ENCODE measurements at places on chromosomes 16 and 17.
A peak's percentile ranks its signal among the peaks of the same experiment; 100 is the strongest.

- no peak for DNase-seq
Observed at GRCh38 chr17:57984261-57984890, 3.7 kb downstream of the VEZF1 start.

- DNase-seq = no peak
Observed at GRCh38 chr16:27678955-27679354, 129.0 kb downstream of the KATNIP start.

DNA sequence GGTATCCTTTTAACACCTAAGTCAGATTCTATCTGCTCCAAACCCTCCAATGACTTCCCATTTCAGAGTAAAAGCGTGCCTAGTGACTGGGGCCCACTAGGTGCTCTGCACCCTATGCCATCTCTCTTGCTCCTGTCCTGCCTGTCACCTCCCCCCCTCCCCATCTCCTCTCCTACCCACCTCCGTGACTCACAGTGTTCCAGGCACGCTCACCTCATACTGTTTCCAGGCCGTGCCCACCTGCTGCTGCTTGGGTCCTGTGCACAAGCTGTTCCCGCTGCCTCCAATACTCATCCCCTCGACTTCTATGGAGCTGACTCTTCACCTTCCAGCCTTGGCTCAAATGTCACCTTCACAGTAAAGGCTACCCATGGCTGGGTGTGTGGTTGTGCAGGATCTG lies 21.7 kb downstream of the DNAH3 start:
- DNase-seq = no peak

DNA sequence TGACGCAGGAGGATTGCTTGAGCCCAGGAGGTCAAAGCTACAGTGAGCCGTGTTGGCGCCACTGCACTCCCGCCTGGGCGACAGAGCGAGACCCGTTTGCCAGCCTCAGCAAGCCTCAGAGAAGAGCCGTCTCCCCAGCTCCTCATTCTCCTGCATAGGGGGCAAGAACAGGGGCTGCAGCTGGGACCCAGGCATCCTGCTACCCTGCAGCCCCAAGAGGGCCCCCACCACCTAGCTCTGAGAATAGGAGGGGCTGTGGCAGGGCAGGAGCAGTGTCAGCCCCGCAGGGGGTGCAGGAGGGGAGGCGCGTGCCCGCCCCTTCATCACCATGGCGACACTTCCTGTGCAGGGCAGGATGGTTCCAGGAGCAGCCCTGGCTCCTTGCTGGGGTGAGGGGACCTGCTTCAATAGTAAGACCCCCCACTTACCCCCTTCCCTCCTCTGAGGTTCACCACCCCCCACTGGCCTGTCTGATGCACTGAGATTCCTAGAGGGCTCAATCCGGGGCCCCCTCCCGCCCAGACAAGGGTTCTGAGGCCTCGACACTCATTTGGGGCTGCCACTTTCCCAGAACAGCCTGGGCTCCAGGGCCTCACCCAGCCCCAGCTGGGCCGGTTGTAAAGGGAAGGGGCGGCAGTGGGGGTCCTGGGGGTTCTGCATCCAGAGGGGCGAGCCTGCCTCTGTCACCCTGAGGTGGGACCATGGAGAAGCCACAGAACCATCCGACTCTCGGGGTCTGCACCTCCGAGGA lies 20.2 kb downstream of the VASN start:
- no peak for DNase-seq

DNA sequence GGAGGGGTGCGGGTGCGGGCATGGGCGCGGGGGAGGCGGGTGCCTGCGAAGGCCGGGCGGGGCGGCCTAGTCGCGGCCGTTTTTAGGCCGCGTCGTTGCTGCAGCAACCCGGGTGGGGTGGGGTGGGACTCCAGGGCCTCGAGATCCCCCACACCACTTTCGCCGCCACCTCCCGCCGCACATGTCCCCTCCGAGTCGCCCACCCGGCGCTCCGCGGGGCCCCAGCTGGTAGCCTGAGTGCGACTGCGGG lies 11.3 kb downstream of the TBX2 start:
- no peak for DNase-seq

- no peak for DNase-seq
Observed at GRCh38 chr17:64081802-64082799, 47.8 kb downstream of the ERN1 start.

DNA sequence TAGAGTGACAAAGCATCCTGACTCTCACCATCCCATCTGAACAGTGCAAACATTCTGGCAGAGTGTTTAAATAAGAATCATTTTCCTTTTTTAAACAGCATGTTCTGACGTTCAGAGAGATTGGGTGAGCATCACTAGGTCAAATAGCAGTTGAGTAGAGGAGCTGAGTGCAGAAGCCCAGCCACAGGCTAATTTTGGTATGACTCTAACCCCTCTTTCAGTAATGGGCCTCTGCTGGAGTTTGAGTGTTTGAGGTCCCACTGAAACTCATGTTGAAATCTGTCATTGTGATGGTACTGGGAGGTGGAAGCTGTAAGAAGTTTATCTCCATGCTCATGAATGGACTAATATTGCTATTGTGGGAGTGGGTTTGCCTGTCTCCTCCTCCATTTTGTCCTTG lies 194.4 kb downstream of the SALL1 start:
- no peak for DNase-seq

DNA sequence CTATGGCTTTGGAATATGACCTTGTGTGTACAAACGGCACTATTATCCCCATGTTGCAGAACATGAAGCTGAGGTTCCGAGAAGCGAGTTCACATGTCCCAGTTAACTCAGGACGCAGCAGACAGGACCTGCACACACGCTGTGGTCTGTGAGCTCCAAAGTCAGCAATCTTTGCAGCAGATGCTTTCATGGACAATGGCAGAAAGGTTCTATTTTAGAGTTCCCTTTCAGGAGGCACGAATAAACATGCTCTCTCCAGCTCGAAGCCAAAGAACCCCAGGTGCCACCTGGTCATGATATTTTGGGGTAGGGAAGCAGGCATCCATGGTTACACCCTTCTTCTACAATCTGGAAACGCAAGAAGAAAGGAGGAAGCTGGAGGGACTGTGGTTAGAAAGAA lies 412.0 kb downstream of the TMEM114 start:
- DNase-seq = no peak

DNA sequence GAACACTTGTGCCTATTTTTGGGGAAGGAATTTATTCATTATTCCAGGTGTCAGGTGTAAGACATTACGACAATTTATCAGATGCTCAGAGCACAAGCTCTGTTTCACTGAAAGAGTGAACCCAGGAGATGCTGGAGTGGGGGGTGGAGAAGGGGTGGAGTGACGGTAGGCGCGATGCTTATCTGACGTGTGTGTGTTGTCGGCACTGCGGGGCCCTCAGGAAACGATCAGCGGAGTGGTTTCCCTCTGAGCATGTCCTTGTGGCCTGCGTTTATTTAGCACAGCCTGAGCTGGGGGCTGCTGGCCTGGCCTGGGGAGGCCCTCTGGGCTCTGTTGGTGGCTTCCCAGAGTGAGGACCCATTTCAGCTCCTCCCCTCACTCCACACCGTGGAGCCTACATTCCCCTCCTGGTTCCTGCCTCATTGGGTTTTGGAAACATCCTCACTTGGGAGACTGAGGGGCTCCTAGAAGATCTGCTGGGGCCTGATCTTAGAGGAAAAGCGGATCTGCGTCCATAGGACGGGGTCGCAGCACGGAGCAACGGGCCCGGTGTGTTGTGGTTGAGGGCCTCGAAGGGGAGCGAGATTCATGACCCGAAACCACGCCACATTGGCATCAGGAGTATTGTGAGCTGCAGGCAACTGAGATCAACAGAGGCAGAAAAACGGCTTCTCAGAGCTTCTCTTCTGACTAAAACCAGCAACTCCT lies 19.0 kb upstream of the GNG13 start:
- no peak for DNase-seq

- DNase-seq = no peak
Observed at GRCh38 chr16:3022684-3023414, 893 bp downstream of the HCFC1R1 start.

DNA sequence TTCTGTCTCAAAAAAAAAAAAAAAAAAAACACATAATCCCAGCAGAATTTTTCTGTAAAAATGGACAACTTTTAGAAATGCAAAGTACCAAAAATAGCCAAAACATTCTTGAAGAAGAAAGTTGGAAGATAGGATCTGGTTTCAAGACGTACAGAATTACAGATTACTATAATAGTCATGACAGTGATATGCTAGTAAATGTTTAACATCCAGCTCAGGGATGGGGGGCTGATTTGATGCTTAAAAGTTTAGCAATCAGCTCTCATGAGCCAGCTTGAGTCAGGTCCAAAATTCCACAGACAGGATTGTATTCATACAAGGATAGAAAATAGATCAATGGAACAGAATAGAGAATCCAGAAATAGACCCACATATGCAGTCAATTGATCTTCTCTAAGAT lies 100.5 kb downstream of the CYB561 start:
- no peak for DNase-seq

DNA sequence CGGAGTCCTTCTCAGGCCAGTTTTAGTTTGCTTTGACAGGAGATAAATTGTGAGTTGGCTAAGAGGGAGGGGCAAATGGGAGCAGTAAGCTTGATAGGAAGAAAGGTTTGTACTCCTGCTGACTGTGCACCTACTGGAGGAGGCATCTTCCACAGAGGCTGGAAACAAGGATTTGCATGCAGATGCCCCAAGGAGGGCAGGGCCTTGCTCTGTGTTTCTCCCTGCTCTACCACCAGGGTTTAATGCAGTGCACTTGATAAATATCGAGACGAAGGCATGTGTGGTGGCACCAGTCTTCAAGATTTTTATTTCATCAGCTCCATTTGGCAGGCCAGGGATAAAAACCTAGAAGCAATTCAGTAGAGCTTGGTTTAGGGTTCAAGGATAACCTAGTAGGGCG lies 210.5 kb upstream of the C16orf82 start:
- DNase-seq = no peak

- DNase-seq = no peak
Observed at GRCh38 chr16:22194707-22195444, 11.2 kb upstream of the EEF2K start.

- no peak for DNase-seq
Observed at GRCh38 chr16:49542391-49542891, 168.8 kb downstream of the C16orf78 start.

- no peak for DNase-seq
Observed at GRCh38 chr17:47707056-47707804, 13.3 kb downstream of the TBKBP1 start.

- DNase-seq = peak; percentile 56
Observed at GRCh38 chr17:21119247-21119918, 7.4 kb upstream of the DHRS7B start.

DNA sequence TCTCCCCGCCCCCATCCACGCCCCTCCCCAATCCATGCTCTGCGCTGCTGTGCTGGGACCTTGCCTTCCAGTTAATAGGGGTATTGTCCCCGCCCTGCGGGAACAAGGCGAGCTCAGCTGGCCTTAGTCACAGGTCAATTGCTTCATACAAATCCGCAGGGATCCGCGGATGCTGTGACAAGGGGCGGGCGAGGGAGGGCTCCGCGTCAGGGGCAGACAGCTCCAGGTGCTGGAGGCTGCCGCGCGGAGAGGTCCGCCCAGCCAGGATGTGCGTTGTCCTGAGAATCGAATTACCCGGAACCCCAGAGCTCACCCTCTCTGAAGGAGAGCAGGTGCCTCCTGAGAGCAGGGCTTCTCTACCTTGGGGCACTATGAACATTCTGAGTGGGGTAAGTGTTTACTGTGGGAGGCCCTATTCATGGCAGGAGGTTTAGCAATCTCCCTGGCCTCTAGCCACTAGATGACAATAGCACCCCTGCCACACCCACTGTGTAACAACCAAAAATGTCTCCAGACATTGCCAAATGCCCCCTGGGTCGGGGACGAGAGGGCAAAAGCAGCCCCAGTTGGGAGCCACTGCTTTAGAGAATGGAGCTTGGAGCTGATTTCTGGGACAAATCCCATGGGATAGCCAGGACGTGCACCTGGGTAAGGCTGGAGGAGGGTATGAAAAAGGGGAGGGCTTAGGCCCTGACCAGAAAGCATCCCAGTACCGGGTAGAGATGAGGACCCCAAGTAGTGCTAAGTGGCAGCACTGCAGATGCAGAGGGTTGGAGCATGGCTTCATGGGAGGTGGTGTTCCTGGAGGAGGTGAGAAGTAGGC lies 138.2 kb downstream of the CYLD start:
- no peak for DNase-seq

DNA sequence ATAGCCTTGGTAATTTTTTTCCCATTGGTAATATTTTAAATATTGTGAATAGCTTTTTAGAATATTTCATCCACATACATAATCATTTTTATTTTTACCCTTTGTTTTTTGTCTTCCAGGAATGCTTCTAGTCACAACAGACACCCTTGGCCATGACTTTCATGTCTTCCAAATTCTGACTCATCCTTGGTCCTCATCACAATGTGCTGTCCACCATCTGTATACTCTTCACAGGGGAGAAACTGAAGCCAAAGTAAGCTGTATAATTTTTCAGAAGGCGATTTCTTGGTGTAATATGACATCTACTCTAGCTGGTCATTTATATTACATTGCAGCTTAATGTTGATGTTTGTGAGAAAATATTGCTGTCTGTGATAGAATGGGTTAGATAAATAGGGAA lies 269.4 kb downstream of the BCAS3 start:
- no peak for DNase-seq

DNA sequence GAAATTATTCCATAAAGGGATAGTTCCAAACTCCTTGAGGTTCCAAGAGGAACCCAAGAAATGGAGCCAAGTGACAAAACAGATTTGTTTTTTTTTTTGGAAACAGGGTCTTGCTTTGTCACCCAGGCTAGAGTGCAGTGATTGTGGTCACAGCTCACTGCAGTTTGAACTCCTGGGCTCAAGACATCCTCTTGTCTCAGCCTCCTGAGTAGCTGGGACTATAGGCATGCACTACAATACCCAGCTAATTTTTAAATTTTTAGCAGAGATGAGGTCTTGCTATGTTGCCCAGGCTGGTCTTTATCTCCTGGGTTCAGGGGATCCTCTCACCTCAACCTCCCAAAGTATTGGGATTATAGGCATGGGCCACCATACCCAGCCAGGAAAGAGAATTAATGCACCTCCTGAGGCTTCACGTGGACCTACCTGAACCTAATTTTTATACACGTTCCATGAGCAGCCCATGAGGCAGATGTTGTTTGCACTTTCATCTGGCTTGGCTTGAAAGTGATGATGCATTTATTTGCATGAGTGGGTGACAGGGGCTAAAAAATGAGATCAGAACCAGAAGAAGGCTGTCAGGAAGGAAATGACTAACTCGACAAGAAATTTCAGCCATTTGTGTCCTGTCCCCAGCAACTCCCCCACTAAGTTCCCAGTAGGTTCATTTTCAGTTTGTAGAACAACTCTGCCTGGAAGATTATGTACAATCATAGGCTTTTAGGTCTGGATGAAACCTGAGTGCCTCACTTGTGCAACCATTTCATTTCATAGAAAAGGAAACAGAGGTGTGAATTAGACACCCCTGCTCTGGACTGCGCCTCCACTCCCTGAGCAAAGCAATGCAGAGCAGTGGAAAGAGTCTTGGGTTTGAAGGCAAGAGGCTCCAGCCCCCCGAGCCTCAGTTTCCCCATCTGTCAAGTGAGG lies 10.3 kb upstream of the IRF8 start:
- DNase-seq = peak; percentile 68

- DNase-seq = no peak
Observed at GRCh38 chr17:4173781-4174180, 30.8 kb downstream of the CYB5D2 start.

GRCh38 chr16:84884596-84885341 lies 65.0 kb downstream of the CRISPLD2 start:
- no peak for DNase-seq

- DNase-seq = no peak
Observed at GRCh38 chr17:80388175-80388574, 26.8 kb upstream of the ENDOV start.

Measured in GM19239 (cell line).